Ammon's horn (tissue), 1 donor: ENCODE measurements at places on chromosomes 13 and 19.

GRCh38 chr13:81987677-81988357, 1646.9 kb upstream of the SPRY2 start:
- no peak for DNase-seq

DNA sequence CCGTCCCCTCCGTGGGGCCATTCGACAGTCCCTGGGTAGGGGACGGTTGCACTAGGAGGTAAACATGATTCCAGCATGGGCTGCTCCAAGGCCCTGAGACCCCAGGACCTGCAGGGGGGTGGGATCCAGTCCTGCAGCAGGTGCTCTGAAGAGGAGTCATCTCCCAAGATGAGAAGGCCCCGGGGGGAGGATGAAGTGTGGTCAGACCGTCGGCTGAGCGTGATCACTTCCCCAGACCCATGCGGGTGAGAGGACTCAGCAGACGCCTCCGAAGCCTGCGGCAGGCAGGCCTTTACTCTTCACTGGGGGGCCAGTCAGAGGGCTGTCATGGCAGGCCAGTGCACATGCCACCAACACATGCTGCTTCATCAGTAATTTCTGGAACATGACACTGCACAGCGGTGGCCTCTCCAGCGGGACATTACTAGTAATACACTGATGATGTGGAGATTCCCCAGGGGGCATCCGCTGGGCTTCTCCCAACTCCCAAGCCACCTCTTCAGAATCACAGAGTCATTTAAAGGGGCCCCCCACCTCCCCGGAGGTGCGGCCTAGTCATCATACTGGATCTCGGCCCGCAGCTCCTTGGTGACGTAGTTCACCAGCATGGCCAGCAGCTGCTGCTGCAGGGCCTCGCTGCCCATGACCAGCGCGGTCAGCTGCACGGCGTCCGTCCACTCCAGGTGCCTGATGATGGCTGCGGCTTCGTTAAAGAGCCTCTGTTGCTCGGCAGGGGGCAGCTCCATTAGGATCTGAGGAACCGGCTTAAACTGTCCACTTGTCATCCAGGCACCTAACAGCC, 12.7 kb downstream of the C19orf12 start:
- no peak for DNase-seq

DNA sequence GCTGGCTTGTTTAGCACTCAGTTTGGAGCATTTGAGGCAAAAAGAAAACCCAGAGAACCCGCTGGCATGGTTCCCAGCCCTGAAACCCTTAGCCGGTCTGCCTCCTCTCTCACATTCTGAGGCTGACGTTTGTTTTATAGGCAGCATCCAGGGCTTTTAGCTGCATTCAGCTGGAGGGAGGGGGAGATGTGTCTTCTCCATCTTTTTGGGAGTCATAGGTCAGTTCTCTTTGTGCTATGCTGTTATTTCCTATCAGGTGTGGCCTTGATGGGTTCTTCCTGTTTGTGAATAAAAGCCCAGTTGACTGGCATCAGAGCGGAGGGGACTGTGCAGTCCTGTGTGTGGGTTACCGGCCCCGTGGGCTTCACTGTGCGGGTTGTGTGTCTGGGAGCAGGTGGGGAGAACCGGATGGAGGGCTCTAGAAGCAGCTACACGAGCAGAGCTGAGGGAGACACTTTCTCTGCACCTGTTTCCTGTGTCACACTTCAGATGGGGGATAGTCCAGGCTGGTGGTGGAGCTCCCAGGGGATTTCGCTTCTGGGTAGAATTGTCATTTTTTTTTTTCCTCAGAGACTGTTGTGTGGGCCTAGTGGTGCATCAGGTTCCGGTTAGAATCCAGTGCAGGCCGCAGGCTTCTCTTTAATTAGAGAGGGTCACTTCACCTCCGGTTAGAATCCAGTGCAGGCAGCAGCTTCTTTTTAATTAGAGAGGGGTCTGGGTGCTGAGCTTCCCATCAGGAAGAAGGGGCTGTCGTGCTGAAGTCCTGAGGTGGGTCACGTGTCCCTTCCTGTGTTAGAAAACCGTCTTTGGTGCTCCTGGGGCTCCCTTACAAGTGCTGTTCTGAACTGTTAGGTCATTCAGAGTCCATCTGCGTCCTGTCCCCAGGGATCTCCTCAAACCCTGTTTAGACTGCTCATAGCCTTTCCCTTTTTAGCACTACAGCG, 69.6 kb downstream of the ARHGEF7 start:
- DNase-seq = peak; percentile 51

DNA sequence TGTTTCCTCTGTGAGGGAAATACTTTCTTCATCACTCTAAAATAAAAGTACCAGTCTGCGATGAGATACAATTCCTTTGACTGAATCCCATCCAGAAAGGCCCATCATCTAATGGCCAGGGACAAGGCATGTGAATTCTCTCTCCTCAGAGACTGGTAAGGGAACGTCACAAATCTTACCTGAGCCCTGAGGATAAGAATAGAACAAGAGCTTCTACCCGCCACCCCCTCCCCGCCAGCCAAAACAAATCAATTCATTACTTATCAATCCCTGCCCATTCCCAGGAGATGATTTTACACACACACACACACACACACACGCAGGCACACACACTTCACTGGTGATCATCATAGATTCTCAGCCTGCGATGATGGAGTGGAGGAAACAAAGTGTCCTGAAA, 198.7 kb downstream of the DNAJC15 start:
- DNase-seq = no peak

- no peak for DNase-seq
These were observed 9.6 kb upstream of the ZNRF4 start for GRCh38 chr19:5445561-5446055.

DNA sequence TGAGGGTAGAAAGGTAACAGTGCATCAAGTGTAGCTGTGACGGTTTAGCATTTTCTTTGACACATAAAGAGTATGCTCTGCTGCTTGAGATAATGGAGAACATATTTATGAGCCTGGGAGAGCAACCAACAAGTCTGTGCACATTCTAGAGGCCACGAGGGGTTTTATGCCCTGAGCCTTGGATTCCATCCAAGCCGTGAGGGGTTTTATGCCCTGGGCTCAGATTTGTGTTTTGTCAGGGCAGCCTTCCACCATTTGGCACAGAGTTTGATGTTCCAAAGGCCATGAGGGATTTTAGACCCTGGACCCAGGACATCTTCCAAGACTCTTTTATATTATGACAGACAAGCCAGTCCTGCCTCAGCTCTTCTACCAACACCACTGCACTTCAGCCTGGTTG, 106.4 kb downstream of the ZNF486 start:
- no peak for DNase-seq

DNA sequence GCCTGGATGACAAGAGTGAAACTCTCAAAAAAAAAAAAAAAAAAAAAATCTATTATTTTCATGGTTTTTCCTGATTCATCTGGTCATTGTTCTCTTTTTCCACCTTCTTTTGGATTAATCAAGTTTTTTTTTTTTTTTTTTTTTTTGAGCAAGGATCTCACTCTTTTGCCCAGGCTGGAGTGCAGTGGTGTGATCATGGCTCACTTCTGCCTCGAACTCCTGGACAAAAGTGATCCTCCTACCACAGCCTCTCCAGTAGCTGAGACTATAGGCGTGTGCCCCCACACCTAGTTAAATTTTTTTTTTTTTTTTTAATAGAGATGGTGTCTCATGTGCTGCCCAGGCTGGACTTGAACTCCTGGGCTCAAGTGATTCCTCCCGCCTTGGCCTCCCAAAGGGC, 27.7 kb downstream of the BLOC1S3 start:
- DNase-seq = no peak

GRCh38 chr13:21909331-21909730, 238.5 kb downstream of the FGF9 start:
- no peak for DNase-seq

GRCh38 chr19:52224211-52224610, 34.4 kb downstream of the PPP2R1A start:
- DNase-seq = no peak

GRCh38 chr13:26910754-26911465, 150.3 kb upstream of the GPR12 start:
- DNase-seq = peak; percentile 63

DNA sequence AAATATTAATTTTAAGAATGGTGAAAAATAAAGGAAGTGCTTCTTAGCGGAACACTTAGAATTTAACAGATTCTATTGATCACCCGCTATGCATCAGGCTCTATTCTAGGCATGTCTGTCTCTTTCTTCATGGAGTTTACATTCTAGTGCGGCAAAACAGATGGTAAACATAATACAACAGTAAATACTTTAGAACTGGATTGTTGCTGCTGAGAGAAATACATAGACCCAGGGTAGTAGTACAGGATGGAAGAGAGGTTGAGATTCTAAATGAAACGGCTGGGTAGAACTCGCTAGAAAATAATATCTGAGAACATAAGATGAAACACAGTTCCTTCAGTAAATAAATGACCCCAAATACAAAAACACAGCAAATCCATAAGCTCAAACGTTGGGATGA, 498.7 kb downstream of the MYO16 start:
- DNase-seq = no peak

- no peak for DNase-seq
These were observed 232.8 kb downstream of the DACH1 start for GRCh38 chr13:71634182-71634581.

- DNase-seq = peak; percentile 92
These were observed at the start of gene UGGT2 for GRCh38 chr13:96053003-96053703. TSS of gene UGGT2 (minus strand) at chr13:96053401. CDS start at chr13:96053312, 89 bp downstream.

- DNase-seq = no peak
These were observed 15.3 kb downstream of the SYDE1 start for GRCh38 chr19:15122331-15123030.

DNA sequence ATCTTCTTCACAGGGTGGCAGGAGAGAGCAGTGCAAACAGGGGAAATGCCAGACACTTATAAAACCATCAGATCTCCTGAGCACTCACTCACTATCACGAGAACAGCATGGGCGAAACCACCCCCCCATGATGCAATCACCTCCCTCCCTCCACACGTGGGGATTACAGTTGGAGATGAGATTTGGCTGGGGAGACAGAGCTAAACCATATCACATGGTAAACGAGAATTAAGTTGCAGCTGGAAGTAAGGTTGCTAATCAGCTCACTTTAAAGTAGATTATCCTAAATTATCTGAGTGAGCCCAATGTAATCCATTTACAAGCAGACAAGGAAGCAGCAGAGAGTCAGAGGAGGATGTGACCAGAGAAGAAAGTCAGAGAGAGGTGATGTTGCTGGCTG, 102.2 kb upstream of the IPO5 start:
- DNase-seq = no peak

- DNase-seq = no peak
These were observed 23.5 kb downstream of the ZNF574 start for GRCh38 chr19:42099336-42099925.

GRCh38 chr19:35872180-35872579, 3.8 kb downstream of the APLP1 start:
- DNase-seq = no peak

DNA sequence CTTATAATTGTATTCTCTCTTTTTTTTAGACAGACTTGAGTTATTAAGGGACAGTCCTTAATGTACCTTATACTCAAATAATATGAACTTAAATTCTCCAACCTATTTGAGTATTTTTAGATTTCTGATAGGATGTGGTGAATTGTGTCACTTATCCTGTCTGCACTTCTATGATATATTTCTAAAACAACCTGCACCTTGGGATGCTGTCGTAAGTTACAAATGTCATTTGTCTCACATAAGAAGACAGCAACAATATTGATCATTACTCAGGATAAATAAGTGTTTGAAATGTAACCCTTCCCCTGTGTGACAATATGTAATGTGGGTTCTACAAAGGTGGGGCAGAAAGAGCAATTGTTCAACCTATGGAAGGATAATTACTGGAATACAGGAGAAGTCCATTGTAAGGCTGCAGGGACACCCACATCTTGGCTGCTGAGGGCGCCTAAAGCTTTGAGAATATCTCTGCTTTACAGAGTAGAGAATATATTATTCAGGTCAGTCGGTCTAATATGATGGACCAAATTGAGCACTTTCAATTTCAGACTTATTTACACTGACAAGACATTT, 236.9 kb upstream of the PRR20A start:
- DNase-seq = no peak

- no peak for DNase-seq
These were observed 10.3 kb upstream of the KLK3 start for GRCh38 chr19:50844296-50844935.

- no peak for DNase-seq
These were observed 3.0 kb upstream of the APC2 start for GRCh38 chr19:1446713-1447481.

- no peak for DNase-seq
These were observed 13.7 kb downstream of the ZBTB7A start for GRCh38 chr19:4052993-4053422.

DNA sequence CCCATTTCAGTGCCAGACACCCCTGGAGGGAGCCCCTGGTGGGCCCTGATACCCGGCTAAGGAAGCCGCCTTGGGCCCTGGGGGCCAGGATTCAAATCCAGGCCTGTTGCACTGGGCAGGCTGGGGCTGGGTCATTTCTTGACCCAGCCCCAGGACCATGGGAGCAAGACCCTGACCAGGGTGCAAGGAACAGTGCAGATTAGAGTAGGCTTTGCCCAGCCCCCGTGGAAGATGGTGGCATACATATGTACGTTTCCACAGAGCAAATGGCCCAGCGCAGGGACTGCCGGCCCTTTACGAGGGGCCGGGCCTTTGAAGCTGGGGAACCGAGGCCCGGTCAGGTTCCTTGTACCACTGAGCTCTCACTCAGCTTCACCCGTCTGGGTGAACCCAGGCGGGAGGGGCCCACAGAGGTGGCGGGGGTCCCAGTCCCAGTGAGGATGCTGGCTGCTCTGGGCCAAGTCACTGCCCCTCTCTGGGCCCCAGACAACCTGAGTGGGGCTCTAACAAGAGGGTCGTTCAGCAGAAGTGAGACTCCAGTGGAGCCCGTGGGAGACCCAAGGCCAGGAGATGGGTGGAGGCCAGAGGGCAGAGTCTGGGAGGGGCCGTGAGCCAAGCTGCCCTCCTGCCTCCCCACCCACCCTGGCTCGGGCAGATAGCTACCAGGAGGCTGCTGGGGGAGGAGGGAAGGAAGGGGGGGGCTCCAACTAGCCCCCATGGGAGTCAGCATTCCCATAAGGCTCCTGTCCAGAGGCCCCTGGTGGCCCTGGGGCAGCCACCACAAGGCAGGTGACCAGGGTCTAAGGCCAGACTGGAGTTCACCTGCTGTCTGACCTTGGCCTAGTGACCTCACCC, 2.7 kb downstream of the MKNK2 start:
- no peak for DNase-seq

GRCh38 chr13:28533125-28533436, 38.2 kb upstream of the FLT1 start:
- no peak for DNase-seq
